ENCODE measurements at places on chromosomes 1 and 21.

DNA sequence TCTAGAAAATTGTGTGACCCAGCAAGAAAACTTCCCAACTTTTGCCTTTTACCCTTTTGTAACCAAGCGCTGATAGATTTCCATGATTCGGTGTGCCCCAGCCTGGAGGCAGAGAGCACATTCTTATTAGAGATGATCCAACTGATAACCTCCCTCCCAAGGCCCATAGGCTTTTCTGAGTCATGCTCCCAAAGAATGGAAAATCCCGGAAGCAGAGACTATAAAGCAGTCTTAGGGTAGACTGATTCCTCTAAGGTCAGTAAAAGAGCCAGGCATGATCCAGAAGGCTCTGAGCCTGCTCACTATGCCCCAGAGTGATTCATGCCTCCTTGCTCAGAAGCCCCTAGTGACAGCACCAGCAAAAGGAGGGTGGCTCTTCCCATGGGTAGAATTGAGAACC lies 4.3 kb downstream of the CAMK1G start:
- DNase-seq: no peak

DNA sequence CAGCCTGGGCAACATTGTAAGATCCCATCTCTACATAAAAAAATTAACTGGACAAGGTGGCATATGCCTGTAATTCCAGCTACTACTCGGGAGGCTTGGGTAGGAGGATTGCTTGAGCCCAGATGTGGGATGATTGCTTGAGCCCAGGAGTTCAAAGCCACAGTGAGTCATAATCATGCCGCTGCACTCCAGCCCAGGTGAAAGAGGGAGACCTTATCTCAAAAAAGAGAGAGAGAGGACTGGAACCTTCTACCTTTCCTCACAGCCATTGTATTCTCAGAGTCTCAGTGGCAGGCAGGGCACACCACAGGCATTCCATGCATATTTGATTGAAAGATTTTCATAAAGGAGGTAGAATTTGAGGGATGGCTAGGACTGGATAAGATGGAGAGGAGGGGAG lies 78.4 kb downstream of the KIF14 start:
- DNase-seq: no peak

- no peak for DNase-seq
These were observed 8.3 kb downstream of the GPR37L1 start for GRCh38 chr1:202130816-202131522.

GRCh38 chr1:26161415-26162219 lies 2.7 kb downstream of the FAM110D start:
- DNase-seq: peak; percentile 26

DNA sequence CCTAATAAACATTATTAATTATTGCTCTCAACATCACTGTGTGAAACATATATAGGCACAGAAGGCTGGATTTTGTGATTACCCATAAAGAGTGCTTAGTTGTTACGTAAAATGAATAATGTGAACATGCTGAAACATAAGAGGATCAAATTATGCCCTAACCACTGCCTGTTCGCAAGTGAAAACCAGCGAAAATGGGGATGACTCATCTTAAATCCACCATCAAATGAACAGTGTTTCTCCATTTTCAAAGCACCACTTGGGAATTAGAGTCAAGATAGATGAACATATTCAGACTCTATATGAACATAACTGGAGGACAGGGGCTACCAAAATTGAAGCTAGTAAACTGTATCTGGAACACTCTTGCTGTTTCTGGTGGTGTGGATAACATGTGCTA lies 386.2 kb downstream of the HHIPL2 start:
- DNase-seq: no peak

GRCh38 chr1:38191461-38191860 lies 144.9 kb upstream of the POU3F1 start:
- DNase-seq: no peak

DNA sequence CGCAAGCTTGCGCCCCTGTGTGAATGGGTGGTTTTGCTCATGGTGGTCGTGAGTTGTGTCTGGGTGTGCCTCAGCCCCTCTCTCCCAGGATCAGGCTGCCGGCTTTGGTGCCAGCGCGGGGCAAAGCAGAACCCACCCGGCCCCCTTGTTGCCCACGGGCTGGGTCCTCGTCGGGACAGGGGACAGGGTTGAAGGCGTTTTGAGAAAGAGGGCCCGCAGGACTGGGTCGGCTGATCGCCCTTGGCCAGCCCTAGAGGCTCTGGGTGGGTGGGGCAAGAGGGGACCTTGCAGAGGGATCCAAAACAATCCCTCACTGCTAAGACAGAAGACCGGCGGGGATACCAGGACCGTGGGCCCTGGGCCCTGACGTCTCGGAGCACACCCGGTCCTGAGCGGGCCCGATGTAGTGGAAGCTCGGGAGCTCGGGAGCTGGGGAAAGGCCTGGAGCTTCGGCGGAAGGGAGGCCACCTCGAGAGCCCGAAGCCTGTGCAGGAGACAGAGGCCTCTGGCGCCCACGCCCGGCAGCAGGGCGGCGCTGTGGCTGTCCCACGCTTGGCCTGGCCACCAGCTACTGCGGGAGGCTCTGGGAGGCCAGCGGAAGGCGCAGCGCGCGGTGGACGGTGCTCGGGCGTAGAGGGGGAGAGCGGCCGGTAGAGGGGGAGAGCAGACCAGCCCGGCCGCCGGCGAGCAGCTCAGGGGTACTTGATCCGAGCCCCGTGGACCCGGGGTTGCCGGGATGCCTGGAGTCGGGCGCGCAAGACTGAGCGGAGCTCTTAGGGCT lies 2.8 kb upstream of the ZNF678 start:
- no peak for DNase-seq
